Stimulated activated CD4-positive, alpha-beta T cell treated with anti-CD3 and anti-CD28 coated beads, Interleukin-12 subunit alpha, Interleukin-12 subunit beta, amount 100 ng/mL, for 48 hours (primary cell): ENCODE measurements at places on chromosomes 12 and 14.
A peak's percentile ranks its signal among the peaks of the same experiment; 100 is the strongest.

- no peak for DNase-seq
These were observed 139.7 kb upstream of the TBX3 start for GRCh38 chr12:114823724-114824123.

GRCh38 chr12:50175716-50176026, 8.5 kb upstream of the CERS5 start:
- no peak for DNase-seq

DNA sequence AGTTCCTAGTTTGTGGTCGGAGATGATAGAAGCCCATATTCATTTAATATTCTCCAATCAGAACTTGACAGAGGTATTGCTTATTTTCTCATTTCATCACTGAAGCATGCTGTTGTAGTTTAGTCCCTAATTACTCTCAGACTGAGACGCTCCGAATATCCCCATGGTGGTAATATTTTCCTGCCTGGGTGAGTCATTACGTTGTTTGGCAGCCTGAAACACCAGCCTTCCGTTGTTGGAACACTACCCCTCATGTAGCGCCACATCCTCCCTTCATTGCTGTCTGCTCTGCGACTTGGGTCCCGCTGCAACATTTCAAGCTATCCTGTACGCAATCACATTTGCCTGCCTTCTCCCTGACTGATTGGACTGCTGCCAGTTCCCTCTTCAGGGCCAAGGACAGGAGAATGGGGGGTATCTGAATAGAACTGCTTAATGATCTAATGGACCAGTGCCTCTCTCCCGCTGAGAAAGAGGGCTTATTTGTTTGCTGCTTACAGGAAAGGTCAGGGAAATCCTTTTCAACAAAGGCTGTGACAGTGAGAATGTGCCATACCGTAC, 369.1 kb downstream of the NPAS3 start:
- no peak for DNase-seq

GRCh38 chr14:102078831-102079699, 7.8 kb downstream of the HSP90AA1 start:
- DNase-seq: no peak

DNA sequence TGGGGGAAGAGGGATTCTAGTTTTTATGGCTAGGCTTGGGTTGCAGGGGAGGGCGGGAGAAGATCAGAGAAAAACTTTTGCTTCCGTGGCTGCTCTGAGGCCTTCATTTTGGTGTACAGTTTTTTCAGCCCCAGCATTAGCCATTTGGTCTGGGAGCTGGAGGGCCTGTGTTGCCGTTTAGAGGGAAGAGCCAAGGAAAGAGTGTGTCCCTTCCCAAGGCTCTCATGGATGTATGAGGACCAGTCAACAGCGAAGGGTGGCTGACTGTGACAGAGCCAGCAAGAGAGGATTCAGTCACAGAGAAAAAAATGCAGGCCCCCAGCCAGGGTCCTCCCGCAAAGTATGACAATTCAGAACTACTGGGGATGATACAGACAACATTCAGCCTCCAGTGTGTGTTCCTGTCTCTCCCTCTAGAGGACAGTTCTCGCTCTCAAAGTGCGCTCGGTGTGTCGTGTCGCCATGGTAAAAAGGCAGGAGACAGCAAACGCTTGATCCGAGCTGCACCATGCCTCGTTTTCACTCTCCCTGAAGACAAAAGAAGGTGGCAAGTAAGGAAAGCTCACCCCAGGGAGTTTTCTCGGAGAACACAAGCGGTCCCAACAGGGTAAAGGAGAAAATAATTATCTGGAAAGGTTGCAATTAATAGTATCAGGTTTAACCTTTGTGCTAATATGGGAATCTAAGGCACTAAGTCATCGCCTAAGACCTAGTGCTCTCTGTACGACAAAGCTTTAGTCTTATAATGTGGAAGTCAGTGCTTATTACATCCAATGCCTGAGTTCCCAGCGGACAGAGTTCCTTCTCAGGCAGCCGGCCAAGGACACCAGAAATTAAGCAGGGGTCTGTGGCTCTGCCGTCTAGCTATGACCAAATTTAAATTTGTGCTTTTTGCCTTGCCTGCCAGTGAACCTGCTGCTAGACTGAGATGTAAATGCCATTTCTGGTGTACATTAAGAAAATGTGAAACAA, 157.3 kb upstream of the PLXNC1 start:
- DNase-seq: no peak

GRCh38 chr14:103568952-103569351, 6.2 kb downstream of the COA8 start:
- DNase-seq: no peak

DNA sequence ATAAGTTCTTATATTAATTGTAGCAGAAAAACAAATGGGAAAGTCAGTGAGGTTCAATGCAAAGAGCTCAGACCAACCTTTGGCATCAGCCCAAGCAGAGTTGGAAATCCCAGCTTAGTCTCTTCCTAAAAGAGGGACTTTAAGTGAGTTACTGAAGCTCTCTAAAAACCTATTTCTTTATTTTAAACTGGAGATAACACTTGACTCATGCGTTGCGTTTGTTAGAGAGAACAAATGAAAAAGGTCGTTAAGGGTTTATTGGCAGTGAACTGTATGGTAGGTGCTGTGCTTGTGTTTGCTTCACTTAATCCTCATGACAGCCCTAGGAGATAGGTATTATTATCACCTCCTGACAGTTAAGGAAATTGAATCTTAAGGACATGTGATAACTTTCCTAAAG, 396.5 kb downstream of the RAD51B start:
- DNase-seq: no peak

DNA sequence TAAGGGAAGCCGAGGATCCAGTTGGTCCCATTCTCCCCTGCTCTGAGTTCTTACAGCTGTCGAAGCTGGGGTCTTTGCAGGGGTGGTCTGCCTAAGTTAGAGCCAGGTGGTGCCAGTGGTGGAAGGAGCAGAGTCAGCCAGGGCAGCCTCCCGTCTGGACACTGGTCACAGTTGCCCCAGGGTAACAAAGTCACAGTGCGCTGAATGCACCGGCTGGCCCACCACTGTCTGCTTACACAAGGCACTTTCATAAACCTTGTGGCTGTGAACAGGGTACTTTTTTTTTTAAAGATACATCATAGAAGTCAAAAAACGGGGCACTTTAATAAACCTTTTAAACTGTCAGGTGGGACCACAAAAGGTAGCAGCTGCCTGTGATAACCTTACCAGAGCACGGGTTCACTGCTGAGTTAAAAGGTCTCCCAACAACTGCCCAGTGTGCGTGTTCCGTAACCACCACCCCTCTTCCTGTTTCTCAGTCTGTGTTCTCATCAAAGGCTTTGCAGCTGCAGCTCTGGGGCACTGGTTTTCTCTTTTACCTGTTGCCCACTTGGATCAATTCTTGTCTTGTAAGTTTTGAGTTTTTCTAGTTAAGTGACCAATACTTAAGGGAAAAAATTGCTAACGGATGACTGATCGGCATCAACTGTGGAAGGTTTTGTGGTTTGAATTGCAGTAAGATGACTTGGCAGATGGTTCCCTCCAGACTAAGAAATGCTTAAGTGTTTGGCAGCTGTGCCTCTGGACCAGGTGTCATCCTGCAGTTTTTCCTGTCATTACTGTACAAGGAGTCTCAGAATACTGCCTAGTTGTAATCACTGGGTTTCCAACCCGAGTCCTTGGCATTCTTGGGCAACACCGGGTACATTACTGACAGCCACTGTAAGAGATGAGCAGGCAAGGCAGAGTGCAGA, 55.9 kb downstream of the DYNC1H1 start:
- DNase-seq: peak; percentile 29

DNA sequence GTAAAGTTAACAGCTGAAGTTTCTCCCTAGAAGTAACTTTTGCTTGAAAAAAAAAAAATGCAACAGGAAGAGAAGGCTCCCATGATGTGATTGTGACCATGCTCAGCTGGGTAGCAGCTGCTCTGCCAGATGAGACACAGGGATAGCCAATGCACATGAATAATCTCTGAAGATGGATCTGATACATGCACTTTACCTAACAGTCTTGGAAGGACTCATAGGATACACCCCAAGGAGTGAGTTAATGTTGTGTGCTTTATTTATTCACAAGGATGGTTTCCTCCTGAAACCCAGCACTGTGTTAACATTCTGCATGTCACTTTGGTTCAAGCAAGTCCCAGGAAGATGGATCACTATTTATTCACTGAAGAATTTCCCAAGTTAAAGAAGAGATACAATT, 46.5 kb downstream of the NDUFA12 start:
- DNase-seq: no peak

- DNase-seq: no peak
These were observed 58.9 kb downstream of the GPR65 start for GRCh38 chr14:88063811-88064210.

- DNase-seq: no peak
These were observed 1102.8 kb upstream of the SEL1L start for GRCh38 chr14:82636426-82636825.

GRCh38 chr14:65421201-65421981, 8.9 kb downstream of the FUT8 start:
- DNase-seq: no peak

DNA sequence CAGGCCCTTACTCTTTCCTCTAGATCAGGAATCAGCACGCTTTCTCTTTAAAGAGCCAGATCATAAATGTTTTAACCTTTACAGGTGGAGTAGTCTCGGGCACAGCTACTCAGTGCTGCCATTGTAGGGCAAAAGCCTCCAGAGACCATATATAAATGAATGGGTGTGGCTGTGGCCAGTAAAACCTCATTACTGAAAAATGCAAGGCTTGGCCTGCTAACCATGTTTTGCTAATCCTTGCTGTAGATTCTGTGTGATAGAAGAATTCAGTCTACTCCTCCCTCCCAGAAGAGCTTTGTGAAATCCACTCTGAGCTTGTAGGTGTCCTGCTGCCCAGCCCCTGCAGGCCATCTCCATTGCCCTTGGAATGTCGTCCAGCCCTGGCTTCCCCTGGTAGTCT, 58.1 kb downstream of the HSP90AA1 start:
- DNase-seq: no peak

DNA sequence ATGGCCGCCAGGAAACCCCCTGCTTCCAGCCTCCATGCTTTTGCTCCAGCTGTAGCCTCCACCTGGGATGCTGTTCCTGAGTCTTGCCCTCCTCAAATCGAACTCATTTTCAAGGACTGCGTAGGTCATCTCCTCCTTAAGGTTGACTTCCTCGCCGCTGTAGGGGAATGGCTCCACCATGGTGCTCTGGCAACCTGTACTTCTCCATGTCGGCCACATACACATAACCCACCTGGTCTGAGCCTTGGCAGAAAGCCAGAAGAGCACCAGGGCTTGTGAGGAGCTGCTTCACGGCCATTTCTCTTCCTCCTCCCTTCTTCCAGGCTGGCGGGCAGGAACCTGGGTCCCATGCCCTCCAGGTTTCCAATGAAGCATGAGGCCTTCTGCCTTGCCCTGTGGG, 36.7 kb upstream of the BEGAIN start:
- DNase-seq: no peak

- no peak for DNase-seq
These were observed 4.3 kb downstream of the RTL1 start for GRCh38 chr14:100898935-100899883.

DNA sequence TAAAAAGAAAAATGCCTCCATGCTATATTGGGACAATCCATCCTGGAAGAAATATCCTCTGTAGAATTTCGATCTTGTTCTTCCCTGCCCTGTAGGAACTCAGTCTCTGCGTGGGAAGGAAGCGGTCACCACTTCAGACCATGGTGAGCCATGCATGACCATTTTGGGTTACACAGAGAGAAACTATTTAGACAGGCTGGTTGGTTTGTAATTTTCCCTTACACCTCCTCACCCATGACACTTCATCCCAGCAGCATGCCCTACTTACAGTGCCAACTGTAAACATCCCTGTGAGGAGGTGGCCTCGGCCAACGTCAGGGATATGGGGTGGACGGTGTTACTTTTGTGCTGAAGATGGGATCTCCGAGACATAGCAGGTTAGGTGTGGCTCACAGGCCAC, 121.4 kb downstream of the SMOC1 start:
- DNase-seq: no peak

- DNase-seq: no peak
These were observed 26.5 kb upstream of the RIC8B start for GRCh38 chr12:106747973-106748436.

- no peak for DNase-seq
These were observed 533.3 kb downstream of the LRFN5 start for GRCh38 chr14:42140001-42140400.

- no peak for DNase-seq
These were observed 16.3 kb upstream of the GALNT9 start for GRCh38 chr12:132345561-132346200.

- no peak for DNase-seq
These were observed 34.3 kb upstream of the LRRC10 start for GRCh38 chr12:69645031-69645430.

DNA sequence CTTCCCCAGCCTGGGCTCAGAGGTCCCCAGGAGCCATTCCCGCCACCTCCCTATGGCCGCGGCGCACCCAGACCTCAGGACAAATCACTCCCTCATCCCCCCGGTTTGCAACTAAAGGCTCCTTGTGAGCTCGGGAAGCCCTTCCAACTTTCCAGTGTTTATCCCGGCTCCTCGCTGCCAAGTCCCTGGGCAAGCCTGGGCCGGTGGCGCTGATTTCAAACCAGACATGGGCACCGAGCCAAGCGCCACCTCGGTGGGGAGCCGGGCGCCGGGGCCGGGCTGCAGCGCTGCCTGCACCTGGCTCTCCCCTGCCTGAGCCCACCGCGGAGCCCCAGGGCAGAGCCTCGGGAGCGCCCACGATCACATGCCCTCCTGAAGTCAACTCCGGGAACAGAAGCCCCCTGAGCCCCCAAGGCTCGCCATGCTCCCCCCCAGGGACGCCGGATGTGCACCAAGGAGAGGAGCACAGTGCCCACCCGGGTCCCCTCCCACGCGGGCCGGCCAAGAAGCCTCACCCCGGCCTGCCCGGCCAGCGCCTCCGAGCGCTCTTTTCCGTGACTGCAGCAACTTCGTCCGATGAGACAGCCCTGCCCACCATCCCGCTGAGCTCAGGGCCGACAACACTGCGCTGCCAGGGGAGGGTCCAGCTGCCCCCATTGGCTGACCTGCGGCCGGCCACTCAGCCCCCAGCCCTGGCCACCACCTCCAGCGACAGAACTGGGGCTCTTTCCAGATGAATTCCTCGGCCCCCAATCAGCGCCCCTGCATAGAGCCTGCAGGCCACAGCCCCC, 50.0 kb downstream of the NCOR2 start:
- DNase-seq: no peak

DNA sequence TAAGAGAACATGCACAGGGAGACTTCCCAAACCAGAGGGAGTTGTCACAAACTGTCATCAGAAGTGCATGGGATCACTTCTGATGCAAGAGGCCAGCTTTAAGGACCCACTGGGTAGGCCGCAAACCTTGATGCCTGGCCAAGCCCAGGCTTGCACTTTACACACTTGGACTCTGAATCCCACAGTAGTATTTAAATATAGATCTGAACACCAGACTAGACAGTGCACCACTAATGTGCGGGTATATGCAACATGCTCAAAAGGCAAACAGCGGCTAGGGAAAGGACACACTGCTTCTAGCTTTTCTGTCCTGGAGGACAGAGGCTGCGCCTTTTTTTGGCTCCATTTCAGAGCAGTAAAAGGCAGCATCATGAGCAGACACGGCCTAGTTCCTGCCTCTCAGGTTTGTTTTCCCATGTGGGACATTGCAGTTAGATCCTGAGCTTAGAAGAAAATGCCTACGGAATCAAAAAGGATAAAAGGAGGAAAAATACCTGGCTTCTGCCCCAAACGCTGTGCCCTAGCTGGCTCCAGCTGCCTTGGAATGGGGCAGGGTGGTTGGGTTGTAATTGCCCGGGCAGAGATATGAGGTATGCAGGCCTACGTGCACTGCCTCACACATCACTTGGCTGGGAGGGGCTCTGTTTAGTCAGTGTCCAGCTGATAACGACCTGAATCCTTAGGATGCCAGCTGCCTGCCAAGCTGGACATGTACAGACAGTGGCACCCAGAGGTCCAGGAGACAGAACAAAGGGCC, 84.5 kb upstream of the EGLN3 start:
- DNase-seq: no peak
